ENCODE measurements at places on chromosomes 5 and 9.

DNA sequence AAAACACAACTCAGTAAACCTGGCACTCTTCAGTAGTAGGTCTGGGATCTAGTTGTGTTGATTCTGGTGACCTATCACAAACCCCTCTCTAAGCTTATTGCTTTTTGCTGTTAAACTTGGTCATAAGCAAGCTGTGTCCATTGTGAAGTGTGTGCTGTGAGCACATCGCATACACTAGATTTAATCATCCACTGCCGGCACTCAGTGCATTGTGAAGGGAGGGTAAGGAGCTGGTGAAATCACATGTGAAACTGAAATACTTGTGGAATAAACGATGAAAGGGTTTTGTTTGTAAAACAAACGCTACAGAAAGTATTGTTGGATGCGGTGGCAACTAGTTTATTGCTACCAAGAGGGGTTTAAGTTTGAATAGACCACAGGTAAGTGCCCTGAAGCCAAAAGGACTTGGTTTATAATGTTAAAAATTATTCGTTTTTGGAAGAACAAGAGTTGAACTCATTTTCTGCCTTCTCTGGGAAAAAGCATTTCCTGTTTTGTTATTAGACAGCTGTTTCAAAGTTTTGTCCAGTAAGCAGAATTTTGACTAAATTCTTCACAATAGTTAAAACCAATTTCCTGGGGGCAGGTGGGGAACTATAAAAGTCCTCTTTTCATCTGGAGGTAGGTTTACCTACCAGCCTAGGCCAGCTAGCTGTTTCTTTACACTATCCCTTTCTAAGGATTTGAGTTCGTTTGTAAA is 24.6 kb downstream of the TJP2 start:
- no peak for DNase-seq

GRCh38 chr5:159469496-159470372 is 139.4 kb upstream of the IL12B start:
- DNase-seq = no peak

- DNase-seq = no peak
These were observed 379.1 kb downstream of the KIAA0825 start for GRCh38 chr5:94239266-94239665.

GRCh38 chr5:138948471-138949222 is 73.5 kb upstream of the LRRTM2 start:
- no peak for DNase-seq

DNA sequence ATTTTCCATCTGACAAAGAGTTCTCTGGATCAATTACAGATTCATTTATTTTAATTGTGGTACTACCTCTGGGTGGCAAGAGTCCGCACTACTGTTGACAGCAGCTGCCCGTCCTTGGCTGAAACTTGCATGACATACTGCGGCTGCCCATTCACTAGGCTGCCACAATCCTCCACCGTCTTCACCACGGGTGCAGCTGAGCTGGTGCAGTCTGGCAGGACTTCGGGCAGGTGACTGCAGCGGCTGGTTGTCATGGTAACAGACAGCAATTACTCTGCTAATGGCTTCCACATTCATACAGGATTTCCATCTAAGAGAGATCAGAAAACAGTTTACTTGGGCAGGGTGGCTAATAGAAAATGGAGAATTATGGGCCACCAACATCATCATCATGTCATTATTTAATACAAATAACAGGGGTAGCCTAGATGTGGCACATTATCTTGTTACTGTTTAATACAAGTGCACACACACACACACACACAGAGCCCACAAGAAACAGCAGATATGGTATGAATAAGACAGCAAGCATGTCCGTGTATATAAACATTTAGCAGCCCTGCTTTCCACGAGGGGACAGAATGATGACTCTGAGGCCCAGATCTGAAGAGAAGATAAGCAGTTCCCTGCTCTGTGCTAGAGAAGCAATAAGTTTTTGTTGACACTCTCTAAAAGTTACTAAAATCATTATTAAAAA is 112.3 kb downstream of the MARCHF3 start:
- no peak for DNase-seq

Data from RKO (cell line).